ENCODE measurements at places on chromosomes 5 and 9.

DNA sequence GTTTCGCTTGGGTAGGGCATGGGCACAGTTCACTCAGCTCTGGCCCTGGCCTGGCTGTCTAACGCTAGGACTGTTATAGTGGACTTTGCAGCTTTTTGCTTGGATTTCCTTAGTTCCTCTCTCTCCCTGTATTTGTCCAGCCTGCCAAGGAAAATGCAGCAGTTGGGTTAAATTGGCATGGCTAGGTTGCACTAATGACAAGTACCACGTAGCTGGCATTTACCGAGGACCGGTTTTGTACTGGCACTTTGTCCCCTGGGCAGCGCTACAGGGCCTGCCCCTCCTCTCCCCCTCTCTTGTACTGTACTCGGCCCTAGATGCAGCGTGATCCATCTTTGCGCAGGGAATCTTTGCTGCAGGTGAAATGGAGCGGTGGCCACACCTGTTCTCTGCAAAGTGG is 2.4 kb downstream of the WDR5 start:
- no peak for DNase-seq

- DNase-seq, result no peak
Measured at GRCh38 chr5:626850-627249, 14.7 kb downstream of the CEP72 start.

DNA sequence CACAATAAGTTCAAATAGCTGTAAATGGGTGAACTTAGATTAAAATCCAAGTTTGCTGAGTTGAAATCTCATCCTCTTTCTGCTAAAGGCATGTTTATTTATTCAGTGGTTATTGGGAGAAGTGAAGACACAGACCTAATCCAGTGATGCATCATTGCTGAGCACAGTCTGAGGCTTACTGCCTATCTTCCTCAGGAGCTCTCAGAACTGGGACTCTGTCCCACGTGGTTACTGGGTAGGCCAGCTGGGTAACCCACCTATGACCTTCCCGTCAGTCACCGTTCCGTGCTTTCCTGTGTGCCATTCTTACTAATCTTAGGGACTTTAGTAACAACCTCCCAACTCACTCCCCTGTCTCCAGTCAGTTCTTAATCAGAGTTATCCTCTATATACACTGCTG is 226.8 kb upstream of the ATP10B start:
- DNase-seq, result no peak

GRCh38 chr9:130212543-130213297 is 40.5 kb downstream of the NCS1 start:
- no peak for DNase-seq

GRCh38 chr9:79301551-79302391 is 270.0 kb upstream of the TLE4 start:
- DNase-seq, result no peak

- no peak for DNase-seq
Measured at GRCh38 chr9:113012492-113012891, 500 bp upstream of the ZNF883 start.

- DNase-seq, result no peak
Measured at GRCh38 chr9:79284081-79284480, 287.7 kb upstream of the TLE4 start.

DNA sequence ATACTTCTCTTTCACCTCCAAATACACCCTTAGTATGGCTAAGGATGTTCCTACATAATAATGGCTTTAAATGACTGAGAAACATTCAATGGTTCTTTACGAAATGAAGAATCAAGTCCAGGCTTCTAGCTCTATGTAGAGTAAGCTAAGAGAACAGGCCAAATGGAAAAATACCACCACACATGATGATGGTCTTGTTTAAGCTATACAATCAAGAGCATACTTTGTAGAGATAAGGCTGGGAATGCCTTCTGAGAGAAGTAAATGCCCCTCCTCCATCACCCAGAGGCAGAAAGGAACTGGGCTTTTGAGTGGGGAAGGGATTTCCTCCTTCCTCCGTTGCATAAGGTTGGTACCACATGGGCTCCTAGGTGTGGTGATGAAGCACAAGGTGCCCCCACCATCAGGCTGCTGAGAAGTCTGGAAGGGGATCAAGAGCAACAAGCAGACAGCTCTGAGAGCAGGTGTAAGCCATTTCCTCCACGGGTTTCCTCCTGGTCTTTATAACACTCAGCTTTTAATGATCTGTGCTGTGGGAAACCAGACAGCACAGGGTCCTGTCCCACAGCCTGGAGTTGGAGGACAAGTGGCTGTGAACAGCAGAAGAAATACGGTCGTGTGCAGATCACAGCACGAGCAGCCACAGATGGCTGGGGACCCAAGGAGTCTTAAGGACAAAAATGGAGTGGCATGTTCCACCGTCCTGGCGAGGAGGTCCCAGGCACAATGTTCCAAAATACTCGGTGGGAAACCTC is 396.9 kb downstream of the CTNND2 start:
- no peak for DNase-seq

- no peak for DNase-seq
Measured at GRCh38 chr9:133003671-133004090, 25.2 kb downstream of the GFI1B start.

GRCh38 chr5:38190111-38190510 is 68.2 kb upstream of the EGFLAM start:
- no peak for DNase-seq

DNA sequence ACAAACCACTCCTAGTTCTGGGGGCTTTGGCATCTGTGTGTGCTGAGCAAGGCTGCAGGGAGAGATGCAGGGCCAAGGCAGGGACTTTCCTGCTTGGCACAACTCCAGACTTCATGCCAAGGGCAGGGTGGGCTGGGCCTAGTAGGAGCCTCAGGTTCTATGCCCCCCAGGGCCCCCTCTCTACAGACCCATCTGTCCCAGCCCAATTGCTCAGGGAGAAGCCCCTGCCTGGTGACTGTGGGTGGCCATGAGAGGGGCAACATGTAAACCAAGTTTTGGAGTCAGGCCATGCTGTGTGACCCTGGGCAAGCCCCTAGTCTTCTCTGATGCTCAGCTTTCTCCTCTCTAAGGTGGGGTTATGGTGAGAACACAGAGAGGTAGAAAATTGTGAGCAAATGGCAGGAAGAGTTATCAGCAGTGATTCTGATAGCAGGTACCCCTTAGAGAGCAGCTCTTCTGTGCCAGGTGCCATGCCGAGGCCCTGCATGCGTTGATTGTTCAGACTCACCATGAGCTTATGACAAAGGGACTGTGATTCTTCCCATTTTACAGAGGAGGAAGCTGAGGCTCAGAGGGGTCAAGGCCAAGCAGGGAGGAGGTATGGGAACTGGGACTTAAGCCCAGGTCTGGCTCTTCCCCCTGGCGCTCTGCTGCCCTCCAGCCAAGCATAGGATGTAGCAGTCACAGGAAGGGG is 5.2 kb downstream of the OLFML2A start:
- no peak for DNase-seq

DNA sequence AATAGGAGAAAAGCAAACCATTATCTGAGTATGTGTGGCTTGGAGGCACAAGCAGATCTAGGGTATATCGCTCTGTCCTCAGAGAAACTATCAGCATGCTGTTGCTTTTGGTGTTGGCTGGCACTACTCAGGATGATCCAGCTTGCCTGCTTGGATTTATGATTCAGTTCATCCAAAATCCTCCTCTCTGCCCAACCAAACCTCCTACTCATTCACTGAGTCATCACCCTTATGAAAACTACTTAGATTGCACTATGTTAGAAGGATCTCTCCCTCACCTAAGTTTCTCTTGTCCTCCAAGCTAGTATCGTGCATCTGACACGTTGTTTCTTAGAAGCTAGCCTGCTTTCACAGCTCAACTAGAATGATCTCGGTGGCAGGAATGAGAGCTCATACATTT is 14.2 kb upstream of the ZBED3 start:
- no peak for DNase-seq

DNA sequence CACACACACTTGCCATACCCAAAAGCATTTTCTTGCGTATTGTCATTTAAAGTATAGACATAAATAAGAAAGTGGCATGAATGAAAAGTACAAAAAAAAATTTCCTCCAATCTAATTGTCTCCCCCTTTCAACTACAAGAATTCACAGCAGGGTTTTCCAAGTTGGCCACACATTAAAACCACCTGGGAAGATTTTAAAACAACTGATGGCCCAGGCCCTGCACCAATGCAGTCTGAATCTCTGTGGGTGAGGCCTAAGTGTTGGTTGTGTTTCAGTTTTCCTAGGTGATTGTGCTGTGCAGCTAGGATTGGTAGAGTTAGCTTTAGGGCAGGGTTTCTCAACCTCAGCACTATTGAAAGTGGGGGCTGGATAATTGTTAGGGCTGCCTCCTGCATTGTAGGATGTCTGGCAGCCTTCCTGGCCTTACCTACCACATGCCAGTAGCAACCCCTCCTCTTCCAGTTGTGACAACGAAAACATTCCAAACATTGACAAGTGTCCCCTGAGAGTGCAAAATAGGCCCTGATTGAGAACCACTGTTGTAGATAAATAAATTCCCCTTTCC is 337.1 kb downstream of the KIAA0825 start:
- DNase-seq, result no peak

DNA sequence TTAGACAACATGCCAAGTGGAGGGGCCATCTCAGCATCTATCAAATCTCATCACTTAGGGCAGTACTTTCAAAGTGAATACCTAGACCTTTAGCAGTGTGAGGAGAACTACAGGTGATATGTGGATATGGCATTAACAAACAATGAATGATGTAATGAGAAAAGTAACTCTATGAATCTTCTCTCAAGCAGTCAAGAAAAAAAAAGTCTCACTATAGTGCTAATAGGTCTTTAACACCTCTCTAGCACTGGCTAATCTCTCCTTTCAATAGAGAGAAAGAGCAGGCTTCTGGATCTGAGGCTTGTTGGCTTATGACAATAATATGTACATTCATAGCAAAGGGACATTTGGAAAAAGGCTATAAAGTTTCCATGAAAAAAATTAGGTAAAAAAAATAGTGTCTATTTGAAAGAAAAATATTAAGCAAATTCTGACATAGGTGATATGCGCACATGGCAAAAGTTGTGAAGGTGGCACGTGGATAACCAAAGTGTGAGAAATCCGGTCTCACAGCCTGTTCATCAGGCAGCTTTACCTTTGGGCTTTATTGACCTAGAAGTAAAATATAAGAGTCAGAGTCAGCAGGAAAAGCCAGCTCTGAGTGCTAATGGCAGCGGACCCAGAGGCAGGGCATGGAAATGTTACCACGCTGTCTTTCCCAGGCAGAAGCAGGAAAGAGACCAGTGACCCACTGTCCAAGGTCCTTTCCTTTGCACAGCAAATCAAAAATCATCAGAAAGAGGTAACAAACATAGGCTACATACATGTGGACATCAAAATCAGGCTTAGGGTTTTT is 203.4 kb downstream of the EFNA5 start:
- DNase-seq, result no peak

DNA sequence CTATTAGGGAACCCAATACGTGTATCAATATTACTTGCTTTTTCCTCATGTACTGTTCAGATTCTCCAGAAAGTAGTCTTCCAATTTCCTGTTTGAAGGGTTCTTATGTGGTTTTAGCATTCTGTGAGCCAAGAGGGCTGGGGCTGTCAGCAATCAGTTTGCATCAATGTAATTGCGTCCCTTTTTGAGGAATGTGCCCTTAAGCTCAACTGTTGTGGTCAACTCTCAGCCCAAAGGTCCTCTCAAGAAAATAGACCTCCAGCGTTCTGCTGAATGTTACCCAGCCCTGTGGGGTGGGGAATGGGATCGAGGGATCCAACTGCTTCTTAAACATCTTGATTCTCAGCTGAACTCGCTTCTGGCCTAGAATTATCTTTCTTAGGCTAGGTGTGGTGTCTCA is 43.8 kb upstream of the CDK20 start:
- DNase-seq, result no peak

GRCh38 chr5:80482578-80482977 is 5.3 kb upstream of the FAM151B start:
- DNase-seq, result no peak

DNA sequence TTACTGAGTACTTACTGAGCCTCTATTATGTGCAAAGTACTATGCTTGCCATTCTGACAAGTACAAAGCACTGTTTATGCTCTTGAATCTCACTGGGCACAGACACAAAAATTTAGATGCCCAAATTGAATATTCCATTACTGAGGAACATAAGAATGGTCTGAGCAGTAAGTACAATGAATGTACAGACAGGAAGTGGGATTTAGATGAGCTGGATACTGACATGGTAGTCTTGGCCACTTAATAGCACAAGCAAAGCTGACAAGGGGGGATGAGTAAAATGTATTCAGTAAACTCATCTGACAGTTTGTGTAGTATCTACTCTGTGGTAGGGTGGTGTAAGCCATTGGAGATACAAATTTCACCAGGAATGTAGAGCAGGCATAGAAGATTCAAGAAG is 132.4 kb downstream of the EFNA5 start:
- DNase-seq, result no peak

- DNase-seq, result no peak
Measured at GRCh38 chr9:101650142-101650541, 55.4 kb upstream of the PPP3R2 start.

GRCh38 chr5:107661038-107661649 is 9.6 kb downstream of the EFNA5 start:
- DNase-seq, result no peak

DNA sequence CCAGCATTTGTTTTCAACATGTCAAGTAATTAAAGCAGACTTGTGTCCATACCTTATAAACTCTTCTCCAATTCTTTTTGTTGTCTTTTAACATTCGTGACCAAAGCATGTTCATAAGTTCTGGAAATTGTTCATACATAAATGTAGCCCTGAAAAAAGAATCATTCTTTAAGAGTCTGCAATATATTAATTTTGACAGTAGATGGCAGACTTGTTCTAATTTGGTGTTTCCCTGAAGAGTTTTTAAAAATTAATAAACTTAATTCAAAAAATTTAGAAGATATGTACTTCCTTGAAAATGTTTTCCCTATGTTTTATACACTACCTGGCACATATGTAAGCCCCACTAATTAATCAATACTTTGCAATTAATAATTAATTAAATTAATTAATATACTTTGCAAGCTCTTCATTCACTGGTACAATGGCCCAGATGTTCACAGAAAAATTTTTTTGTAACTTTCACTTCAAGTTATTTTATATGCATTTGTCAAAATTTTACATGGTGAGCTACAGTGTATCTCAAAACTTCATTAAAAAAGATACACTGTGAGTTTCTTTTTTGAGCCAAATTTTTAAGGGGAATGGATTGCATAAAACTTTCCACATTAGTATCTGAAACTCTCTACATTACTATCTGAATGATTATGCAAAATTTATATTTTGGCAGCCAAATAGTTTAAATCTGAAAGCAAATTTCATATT is 42.1 kb downstream of the CLINT1 start:
- no peak for DNase-seq

DNA sequence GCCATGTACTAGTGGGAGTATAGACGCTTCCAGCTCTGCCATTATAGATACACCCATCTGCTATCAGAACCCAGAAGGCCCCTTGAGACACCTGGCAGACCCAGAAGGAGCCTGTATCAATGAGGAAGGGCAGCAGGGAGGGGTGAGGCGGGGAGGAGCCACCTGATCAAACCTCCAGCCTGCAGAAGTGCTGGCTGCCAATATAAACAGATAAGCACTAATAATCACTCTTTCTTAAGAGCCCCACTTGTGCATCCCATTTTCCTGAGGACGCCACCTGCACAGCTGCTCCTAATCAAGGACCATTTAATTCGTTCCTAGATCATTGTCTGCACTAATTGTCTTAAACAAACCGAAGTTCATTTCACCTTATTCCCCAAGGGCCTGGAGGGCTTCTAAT is 75.0 kb upstream of the NEK6 start:
- DNase-seq, result peak; percentile 94
